ENCODE measurements at places on chromosomes 5 and 9. TPM values are rescaled to one million over a fixed set of nuclear protein-coding genes. Genes with fewer than 3 reads are reported as not detected.

GRCh38 chr5:172910828-172911627, 48.2 kb upstream of the RPL26L1 start:
- DNase-seq = peak; percentile 87

ZSWIM6 gene
- total RNA-seq = 9.0 TPM

DBH gene
- not detected for total RNA-seq

DNA sequence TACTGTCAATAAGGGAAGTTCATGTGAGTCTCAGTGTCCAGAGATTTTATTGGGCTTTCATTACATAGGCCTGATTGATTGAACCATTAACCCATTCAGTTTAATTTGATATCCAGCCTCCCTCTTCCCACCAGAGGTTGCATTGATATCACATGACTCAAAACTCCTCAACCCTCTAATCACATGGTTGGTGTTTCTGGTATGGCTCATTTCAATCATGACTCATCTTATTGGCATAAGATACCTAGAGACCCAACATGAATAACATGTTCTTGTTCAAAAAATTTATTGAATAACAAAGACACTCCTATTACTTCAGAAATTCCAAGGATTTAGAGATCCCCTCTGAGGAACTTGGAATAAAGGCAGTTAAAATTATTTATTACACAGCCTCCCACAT, 982.2 kb downstream of the TLE1 start:
- DNase-seq = no peak

- no peak for DNase-seq
Measured at GRCh38 chr9:89012294-89013042, 21.2 kb downstream of the S1PR3 start.

GRCh38 chr5:91190314-91190690, 192.8 kb downstream of the ARRDC3 start:
- DNase-seq = no peak

DNA sequence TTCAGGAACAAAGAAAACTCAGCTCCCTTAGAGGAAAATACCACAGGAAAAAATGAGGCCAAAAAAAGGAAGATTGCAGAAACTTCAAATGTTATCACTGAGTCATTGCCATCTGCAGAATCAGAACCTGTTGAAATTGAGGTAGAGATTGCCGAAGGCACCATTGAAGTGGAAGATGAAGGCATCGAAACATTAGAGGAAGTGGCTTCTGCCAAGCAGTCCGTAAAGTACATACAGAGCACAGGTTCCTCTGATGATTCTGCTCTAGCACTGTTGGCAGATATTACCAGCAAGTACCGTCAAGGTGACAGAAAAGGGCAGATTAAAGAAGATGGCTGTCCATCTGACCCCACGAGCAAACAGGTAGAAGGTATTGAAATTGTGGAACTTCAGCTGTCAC, 30.8 kb upstream of the NIM1K start:
- no peak for DNase-seq

DNA sequence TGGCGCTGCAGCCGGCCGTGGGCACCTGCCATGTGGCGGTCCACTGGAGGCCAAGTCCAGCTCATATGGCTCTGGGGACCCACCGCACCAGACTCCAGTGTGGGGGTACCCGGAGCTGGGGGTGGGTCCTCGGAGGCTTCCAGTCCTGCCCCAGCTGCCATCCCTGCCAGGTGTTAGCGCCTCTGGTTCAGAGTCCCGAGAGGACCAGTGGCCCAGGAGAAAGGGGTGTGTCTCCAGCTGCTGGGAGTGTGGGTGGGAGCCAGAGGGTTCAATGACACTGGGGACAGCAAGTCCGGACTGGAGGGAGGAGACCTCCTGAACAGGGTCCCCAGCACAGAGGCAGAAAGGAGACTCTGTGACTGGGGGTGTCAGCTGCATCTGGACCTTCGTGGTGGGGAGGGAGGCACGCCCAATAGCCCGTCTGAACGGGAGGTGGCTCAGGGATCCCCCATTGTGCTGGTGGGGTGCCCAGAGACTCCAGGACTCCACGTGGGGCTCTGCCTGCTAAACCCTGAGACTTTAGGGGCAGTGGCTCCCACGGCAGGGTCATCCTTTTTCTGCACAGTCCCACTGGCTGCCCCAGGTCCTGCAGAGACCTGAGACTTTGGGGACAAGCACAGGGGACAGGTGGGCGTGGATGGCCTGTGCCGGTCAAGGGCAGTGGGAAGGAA, 2.4 kb upstream of the AHRR start:
- no peak for DNase-seq

SPATA24 gene
- 5.2 TPM for total RNA-seq

DNA sequence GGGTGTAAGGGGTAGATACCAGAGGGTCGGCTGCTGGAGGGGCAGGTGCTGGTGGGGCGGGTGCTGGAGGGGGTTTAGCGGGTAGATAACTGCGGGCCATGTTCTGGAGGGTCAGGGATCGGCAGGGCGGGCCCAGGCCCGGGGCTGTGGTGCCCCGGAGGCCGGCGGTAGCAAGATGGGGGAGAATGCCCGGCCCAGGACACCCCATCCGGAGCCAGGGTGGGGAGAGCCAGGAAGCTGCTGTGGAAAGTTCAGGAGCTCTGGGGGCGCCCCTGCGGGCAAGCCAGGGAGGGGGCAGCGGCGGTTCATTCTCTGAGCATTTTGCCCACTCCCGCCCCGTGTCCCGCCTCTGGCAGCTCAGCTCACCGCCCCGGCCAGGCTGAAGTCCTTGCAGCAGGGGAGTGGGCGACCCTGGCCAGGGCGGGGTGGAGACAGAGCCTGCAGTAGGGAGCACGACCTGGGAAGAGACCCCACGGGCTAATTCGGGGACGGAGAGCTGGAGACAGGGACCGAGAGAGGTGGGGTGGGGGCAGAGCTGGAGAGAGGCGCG, 538 bp downstream of the PRRT1B start:
- no peak for DNase-seq

DNA sequence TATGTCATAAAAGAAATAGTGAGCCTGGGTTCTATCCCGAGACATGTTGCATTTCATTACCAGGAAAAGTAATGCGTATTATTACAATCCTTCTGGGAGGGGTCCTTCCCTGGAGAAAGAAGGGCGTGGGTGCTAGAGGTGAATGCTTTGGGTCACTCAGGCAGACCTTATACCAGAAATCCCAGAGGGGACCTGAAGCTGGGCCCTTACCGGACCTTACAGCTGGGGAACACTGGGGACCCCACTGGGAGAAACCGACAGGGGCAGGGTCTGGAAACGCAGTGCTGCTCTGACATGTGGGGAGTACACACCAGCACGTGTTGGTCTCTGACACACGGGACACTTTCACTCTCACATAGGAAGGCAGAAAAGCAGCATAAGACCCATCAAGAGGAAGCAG, 71.3 kb downstream of the LMNB1 start:
- no peak for DNase-seq

DPYSL3 gene
- 126 TPM for total RNA-seq

DNA sequence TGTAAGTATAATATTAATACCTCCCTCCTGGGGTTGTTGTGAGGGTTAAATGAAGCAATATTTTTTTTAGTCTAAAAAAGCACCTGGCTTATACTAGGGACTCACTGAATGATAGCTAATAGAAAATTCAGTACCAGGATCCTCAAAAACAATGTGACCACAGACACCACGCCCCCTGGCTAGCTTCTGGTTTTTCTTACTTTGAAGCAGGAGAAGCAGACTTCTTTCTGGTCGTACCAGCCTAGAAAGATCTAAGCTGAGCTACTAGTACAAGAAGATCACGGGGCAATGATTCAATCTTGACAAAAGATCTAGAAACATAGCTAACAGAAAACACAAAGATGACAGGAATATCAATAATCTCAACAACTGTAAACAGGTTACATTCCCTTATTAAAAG, 218.5 kb upstream of the SLC30A5 start:
- DNase-seq = no peak

ZFP37 gene
- total RNA-seq = 1.6 TPM

PCDHGB6 gene
- 4.2 TPM for total RNA-seq

GRCh38 chr5:1319436-1320256, 24.8 kb upstream of the TERT start:
- DNase-seq = no peak

WNT8A gene
- not detected for total RNA-seq

WDR38 gene
- total RNA-seq = not detected

ENTR1 gene
- 40.3 TPM for total RNA-seq

GRCh38 chr5:172488221-172488620, 33.9 kb upstream of the SH3PXD2B start:
- DNase-seq = no peak

GRCh38 chr9:126673689-126674364, 60.1 kb downstream of the LMX1B start:
- no peak for DNase-seq

DNA sequence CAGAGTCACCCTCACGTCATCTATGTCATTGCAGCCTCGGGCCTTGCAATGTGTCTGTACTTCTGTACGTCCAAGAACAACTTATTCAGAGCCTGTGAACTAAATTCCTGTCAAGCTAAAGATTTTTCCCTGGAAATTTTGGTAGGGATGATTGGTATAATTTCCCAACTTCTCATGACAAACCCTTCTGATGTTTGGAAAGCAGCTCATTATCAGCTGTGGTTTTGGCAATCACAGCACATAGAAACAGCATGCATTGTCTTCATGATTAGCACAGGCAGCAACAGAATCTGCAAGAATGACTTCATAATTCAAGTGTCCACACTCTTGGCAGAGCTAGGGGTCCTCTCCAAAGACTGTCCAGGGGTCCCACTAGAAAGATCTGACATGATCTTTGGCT, 49.5 kb downstream of the APBA1 start:
- no peak for DNase-seq

FOXD1 gene
- 6.1 TPM for total RNA-seq

RRAGA gene
- 55.3 TPM for total RNA-seq

- DNase-seq = no peak
Measured at GRCh38 chr9:137663584-137663983, 44.8 kb downstream of the EHMT1 start.

DNA sequence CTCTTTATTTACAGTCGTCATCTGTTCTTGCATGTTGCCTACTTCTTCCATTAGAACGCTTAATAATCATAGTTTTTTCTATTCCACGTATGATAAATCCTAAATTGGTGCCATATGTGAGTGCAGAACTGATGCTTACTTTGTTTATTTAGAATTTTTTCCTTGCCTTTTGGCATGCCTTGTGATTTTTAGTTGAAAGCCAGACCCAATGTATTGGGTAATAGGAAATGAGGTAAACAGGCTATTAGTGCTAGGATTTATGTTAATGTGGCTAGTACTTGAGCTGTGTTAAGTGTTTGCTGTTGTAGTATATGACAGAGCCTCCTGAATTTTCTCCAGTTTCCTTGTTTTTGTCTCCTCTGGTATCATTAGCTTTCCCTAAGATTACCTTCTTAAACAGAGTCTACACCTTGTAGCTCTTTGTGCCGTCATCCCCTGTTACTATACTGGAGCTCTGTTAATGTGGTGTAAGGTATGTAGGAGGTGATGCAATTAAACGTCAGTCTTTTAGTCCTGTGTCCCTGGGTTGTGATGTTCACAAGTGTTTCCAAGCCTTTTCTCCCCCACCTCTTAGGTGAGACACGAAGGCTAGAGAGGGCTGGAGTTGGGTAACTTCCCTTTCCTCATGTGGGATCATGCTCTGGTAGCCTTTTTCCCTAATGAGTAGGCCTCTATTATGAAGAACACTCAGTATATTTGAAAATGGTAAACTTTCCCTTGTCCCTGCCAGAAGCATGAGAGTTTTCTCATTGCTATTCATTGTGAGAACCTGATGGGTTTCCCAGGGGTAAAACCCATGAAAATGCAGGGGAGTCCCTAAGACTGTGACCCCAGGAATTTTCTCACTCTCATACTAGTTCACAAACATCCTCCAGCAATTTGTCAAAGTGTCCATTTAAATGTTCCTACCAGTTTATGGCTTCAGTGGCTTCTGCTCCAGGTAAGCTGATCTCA, 21.2 kb downstream of the SPATA31D3 start:
- peak; percentile 64 for DNase-seq

- DNase-seq = no peak
Measured at GRCh38 chr5:146849694-146850303, 28.8 kb downstream of the PPP2R2B start.

DNA sequence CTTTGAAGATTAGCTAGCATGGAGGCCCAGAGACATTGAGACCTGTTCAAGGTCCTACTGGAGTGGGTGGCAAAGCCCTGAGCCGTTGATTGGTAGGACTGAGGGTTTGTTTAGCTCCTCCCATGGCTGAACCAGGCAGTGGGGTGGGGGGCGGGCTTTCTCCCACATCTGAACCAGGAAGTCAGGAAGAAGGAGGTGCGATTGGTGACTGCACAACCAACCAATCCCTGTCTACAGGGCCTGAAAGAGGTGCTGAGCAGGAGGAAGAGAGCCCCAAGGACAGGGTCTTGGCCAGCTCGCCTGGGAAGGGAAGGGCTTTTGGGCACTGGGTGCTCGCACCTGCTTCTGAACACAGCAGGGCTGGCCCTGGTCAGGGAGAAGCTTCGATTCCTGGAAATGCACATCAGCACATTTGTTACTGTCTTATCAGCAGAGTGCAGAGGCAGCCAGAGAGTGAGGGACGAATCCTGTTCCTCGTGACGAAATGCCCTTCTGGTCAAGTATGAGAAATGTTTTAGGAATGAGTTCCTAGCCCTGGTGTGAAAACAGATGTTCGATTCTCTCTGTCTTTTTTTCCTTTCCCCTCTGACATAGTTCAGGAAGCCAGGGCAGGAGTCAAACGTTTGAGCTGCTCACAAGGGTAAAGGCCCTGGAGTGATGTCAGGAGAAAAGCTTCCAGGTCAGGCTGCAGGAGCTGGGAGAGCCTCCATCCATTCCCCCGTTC, 294.8 kb upstream of the KLF4 start:
- DNase-seq = peak; percentile 97

DNA sequence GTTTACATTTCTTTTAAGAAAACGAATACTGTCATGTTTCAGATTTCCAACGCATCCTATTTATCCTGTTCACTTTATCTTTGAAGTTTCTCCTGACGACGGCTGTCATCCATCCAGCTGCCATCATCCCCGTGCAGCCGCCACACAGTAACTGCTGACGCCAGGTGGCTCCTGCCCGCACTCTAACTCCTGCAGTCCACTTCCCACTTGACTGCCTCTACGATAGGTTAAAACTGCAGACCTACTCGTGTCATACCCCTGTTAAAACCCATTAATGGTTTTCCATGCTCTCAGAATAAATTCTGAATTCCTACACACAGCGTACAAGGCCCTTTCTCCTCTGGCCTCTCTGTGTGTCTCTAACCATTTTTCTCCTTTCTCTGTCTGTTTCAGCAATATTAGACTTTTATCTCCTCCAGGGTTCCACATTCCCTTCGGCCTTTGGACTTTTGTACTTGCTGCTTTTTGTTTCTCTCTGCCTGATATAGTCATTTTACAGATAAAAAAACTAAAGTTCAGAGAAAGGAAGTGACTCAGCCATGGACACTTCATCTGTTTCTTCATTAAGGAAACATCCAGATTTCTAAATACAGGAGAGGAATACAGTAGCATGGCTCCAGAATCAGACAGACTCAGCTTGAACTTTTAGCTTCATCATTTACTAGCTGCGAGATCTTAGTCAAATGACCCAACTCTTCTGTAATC, 84.9 kb downstream of the ADAMTS12 start:
- peak; percentile 86 for DNase-seq

- DNase-seq = no peak
Measured at GRCh38 chr9:18061856-18062255, 412.1 kb upstream of the ADAMTSL1 start.

CKMT2 gene
- total RNA-seq = 0.43 TPM

Measured in fibroblast of villous mesenchyme (primary cell).